IPS DF 19.7 (cell line): ENCODE measurements at places on chromosomes 4 and X.

DNA sequence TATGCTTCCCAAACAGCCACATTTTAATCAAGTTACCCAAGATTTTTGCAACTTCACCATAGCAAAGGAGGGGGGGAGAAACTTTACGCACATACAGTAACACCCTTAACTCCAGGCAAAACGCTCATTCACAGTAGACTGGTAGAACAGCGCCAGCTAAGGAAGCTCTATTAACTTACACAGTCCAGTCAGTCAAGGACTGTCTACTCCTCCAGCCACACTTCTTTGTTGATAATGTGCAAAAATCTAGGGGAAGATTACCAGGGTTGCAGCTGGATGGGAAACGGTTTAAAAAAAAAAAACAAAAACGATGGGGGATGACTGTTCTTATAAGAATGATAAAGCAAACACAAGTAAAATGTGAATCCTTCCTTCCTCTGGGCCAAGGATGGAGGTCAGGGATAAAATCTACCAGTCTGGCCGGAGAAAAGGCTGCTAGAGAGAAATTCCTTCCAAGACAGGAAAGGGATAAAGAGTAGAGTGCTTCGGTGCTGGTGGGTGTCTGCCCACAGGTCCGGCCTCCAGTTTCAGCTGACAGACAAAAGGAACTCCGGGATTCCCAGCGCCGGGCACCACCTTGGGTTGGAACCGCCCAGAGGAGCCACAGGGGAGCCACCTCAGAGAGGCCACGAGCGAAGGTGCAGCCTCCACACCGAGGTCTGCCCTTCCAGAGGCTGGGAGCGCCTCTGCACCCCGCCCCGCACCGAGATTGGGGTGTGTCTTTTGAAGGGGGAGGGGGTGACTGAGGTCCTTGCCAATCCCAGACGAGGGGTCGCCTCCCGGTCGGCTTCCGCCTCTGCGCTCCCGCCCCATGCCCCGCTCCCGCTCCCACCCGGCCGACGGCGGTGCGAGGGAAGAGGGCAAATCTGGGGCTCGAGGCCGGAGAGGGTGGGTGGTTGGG is 811 bp downstream of the ANKRD50 start:
- DNase-seq, result peak; percentile 28

DNA sequence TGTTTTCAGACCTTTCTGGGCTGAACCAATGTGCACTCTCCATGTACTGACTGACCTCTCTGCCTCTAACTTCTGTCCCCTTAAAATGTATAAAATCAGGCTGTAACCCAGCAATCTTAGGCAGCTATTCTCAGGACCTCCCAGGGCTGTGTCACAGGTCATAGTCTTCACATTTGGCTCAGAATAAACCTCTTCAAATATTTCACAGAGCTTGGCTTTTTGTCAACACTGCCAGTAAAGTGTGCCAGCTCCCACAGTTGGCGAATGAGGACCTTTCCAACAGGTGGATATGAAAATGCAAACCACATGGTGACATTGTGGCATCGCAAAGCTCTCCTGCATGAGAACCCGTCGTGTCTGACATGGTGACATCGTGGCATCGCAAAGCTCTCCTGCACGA is 76.4 kb downstream of the ACOX3 start:
- DNase-seq, result no peak

DNA sequence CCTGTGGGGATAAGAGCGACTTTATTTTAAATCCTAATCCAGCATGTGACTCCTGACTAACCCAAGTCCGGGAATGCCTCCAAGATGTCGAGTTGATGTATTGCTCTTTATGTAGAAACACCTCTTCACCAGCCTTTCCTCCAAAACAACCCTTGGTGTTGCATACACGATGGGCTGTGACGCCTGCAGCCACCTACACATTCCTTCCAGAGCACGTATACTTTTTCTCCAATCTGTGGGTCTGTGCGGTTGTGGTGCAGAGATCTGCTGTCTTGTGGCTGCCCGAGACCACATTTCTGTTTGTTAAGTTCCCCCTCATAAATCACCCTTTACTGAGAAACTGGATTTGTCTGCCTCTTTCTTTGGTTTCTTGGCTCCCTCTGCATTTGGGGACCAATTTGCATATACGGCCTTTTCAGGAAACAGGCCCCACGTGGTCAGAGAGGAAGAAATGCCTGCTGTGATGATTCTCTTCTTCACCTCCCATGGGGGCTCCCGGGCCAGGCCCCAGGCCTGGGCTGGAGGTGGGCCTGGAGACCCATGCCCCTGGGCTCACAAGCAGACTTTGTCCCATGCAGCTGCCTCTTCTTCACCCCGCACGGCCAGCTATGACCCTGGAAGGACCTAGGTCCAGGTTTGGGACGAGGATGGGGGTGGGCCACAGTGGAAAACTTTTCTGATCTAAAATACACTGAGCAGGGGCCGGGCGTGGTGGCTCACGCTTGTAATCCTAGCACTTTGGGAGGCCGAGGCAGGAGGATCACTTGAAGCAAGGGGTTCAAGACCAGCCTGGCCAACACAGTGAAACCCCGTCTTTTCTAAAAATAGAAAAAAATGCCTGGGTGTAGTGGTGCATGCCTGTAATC is 21.4 kb upstream of the AFAP1 start:
- DNase-seq, result no peak

DNA sequence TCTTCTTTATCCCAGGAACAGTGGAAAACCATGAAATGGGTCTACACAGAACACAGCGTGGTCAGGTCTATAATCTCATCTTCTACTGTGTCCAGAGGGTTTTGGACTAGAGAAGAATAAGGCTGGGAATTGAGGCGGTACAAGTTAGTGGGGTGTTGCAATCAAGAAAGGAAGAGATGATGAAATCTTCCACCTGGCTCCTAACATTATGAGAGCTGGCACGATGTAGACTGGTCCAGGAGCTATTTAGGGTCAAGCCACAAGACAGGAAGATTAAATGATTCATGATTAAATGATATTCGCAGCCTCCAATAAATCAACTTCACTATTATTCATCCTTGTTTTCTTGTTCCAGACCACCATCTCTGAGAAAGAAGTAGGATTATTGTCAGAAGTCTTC is 88.0 kb downstream of the ARSF start:
- DNase-seq, result no peak
